COR-L47 (cell line): ENCODE measurements at places on chromosomes 5 and 9.

GRCh38 chr5:34717426-34718327, 61.5 kb downstream of the RAI14 start:
- DNase-seq = no peak

DNA sequence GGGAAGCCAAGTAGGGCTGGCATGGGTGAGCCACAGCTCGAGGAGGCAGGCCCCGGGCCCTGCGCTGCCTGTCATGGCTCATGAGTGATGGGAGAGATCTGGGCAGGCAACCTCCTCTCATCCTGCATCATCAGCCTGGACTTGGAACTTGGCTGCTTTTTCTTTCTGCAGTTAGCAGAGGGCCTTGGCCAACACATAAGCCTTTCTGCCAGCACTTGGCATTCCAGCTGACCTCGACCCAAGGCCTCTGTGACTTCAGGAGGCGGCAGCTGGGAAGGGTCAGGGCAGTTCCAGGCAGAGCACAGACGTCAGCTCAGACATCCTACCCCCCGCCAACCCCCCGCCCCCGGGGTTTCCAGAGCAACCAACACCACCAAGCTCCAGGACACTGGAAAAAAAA, 7.6 kb downstream of the S1PR3 start:
- no peak for DNase-seq

DNA sequence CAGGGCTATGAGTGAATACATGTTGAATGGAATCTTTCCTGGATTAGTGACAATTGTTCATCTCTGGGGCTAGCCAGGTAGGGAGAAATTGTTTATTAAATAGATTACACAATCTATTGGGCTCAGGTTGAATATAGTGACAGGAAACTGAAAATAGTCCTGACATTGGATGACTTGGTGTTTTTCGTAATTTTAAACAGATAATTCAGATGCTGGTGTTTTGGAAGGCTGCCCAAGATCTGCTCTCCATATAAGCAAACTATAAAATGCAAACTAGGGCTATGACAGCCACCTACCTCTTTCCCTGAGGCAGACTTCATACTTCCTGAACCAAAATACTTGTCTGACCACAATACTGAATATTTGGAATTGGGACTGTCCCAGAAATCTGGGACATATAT, 99.1 kb downstream of the ENC1 start:
- no peak for DNase-seq

GRCh38 chr5:160291467-160291866, 20.9 kb downstream of the CCNJL start:
- no peak for DNase-seq

- DNase-seq = no peak
Measured at GRCh38 chr9:125332527-125332926, 70.9 kb downstream of the GAPVD1 start.

GRCh38 chr5:96214442-96215197, 218.4 kb downstream of the PCSK1 start:
- DNase-seq = no peak

DNA sequence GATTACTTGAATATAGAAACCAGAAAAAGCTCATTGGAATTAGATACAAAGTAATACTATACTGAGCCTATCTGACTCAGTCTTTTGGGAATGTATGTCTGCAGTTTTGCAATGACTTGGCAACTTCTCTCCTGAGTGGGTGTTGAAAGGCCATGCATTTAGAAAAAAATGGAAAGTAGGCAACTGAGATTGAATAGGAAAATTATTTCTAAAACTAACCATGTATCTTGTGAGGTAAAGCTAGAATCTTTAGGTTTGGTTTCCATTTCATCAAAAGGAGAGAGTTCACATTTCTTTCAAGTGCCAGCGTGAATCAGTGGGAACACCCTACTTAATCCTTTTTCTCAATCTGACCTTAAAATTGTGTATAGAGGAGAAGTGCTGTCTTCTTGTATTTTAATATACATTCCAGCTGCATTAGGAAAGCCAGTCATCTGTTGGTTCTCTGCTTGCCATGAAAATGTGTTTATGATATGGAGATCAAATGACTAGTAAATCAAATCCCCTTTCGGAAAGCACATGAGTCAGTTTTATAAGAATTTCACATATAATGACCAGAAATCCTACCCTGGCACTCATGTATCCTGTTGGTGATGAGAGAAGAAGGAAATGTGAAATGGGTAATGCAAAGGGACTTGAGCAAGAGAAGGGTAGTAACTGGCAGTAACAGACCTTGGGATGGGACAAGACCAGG, 30.4 kb downstream of the NFX1 start:
- no peak for DNase-seq

- DNase-seq = no peak
Measured at GRCh38 chr5:131229623-131230022, 34.2 kb upstream of the CDC42SE2 start.

GRCh38 chr9:95399261-95399660, 81.8 kb upstream of the FANCC start:
- no peak for DNase-seq

DNA sequence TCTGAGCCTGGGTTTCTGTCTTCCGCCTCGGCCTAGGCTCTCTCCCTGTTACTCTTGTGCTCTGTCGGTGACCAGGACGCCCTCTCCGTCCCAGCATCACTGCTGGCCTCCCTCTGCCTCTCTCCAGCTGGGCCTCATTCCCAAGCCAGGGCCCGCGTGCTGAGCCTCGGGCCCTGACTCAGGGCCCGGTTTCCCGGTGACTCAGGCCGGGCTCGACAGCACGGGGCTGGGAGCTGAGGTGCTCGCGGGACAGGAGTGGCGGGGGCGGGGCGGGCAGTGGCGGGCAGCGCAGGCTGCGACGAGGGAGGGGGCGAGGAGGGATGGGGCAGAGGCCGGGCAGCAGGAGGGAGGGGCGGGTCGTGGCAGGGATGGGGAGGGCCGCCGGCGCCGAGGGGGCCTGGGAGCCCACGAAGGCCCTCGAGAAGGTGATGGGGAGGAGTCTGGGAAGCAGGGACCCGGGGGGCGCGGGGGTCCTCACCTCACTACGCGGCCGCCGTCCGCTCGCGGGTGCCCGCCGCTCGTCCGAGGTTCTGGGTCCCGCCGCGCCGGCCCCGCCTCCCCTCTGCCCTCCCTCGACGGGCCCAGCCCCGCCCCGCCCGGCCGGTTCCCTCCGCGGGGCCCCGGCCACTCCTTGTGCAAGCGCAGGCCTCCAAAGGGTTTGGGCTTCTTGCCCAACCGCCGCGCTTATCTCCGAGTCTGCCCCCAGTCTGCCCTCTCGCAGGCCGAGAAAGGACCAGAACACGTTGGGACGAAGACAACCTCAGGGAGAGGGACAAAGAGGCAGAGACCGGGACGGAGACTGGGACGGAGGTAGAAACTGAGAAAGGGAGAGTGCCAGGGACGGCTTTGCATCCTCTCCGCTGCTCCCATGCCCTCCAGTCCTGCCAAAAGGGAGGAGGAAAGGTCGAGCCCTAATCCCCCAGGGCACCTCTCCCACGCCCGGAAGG, at the start of gene ARAP3:
TSS of gene ARAP3 (minus strand) at position 536 of the 947 bp plus-strand sequence. CDS start 1,744 bp downstream, outside the sequence.
- no peak for DNase-seq

DNA sequence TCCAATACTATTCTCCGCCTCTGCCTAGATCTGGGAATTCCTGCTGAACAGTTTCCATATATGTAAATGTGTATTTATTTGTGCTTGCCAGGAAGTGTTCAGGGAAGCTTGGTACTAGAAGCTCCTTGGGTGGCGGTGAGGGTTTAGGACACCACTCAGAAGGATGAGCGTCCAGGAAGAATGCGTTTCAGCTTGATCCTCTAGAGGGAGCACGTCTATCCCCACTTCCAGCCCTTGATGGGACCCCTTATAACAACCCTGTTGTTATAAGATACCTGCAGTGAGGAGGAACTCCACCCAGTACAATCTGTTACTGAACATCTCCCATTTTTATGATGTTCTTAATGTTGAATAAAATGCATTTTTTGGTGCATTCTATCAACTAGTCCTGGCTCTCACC, 88.9 kb downstream of the CYFIP2 start:
- no peak for DNase-seq

GRCh38 chr5:109022056-109022455, 274.4 kb downstream of the FER start:
- no peak for DNase-seq

GRCh38 chr9:94677929-94678328, 38.6 kb upstream of the FBP1 start:
- no peak for DNase-seq

- DNase-seq = no peak
Measured at GRCh38 chr9:82443312-82443711, 454.7 kb downstream of the SPATA31D1 start.
